Kidney (tissue), 22 donors: ENCODE measurements at places on chromosomes 5 and 9. TPM values are rescaled to one million over a fixed set of nuclear protein-coding genes. Genes with fewer than 3 reads are reported as not detected.

DNA sequence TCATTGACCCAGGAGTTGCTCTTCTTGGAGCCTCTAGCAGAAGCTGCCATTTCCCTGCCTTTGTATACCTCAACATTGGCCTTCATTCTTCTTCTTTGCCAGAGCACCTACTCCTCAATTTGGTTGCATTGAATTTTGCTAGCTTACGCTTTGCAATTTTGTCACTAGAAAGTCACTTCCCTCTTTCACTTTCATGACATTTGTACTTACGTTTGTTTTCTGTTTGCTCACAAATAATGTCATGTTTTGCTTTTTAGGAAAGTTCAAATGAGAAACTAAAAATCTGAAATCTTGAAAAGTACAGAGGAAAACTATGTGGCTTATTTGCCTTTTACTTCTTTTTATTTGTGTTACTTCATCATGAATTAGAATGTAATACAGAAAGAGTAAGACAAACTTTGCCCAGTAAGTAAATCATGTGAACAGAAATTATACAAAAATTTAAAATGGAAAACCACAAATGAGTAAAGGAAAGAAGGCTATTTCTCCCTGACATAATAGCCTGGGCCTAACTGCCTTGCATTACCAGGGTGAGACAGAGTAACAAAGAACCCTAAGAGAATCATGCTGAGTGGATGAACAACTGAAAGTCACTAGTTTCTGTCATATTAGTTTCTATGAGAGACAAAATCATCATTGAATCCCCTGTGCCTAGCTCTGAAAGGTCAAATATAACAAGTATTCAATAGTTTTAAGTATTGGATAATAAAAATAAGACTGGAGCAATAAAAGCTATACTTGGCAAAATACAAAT, 7.4 kb upstream of the IFNA1 start:
- no peak for DNase-seq

GRCh38 chr5:170444181-170444580, 55.0 kb upstream of the KCNMB1 start:
- no peak for DNase-seq

DNA sequence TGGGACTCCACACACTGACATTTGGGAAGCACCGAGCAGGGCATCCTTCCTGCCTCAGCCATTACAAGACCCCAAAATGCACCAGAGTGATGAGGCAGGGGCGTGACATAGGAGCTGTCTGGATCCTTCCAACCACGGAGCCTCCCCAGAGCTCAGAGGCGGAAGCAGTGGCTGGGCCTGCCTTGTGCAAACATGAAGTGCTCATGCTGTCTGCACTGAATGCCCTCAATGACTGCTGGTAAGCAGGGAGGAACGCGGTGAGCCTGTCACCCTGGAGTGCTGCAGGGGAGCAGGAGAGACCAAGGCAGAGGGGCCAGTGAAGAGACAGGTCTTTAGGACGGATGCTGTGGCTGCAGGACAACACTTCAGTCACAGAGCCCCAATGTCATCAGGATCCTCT, 60.2 kb upstream of the HRH2 start:
- no peak for DNase-seq

- DNase-seq, result no peak
Measured at GRCh38 chr5:32961059-32961415, 249.9 kb downstream of the NPR3 start.

DNA sequence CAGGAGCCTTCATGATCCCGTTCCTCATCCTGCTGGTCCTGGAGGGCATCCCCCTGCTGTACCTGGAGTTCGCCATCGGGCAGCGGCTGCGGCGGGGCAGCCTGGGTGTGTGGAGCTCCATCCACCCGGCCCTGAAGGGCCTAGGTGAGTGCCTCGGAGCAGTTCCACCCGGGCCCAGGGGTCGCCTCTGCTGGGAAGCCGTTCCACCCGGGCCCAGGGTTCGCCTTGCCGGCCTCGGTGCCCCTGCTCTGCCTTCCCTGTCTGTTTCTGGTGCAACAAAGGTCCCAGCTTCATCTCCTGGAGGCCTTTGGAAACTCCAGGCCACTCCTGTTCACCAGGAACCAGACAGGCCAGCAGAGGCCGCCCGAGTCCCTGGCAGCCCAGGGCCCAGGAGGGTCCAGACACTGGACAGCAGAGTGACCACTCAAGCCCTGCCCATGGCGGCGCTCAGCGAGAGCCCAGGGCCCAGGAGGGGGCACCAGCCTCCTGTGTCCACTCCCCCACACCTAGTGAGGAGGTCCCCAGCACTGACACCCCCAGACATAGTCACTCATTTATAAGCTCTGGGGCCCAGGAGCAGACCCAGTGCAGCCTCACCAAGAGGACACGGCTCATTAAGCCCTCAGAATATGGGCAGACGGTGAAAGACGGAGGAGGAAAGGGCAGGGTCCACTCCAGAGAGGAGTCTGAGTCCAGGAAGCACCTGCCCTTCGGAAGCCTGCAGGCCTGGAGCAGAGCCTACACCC, 7.5 kb downstream of the SLC6A19 start:
- peak; percentile 71 for DNase-seq

GRCh38 chr5:150778088-150778516, 455 bp upstream of the SMIM3 start:
- DNase-seq, result no peak

DNA sequence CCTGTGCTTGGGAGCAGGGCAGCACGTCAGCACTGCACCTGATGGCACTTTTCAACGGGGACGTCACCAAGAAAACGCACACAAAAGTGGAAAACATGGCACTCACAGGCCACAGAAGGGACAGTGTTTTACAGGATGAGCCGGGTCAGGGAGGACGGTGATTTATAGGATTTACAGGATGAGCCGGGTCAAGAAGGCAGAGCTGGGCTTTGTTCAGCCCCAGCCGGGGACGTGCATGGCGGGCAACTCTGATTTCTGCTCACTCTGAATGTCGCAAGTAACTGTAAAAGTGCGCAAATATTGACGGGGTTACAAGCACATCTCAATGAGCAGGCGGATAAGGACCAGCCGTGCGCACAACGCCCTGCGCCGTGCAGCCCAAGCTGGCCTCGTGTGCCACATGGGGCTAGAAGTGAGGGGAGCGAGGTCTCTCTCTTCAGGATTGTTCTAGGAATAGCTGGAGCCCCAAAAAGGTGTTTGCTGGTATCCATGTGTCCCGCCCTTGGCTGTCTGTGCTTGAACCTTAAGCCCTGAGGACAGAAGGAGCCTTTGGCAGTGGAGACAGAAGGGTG, 16.4 kb downstream of the SLC6A18 start:
- no peak for DNase-seq

DNA sequence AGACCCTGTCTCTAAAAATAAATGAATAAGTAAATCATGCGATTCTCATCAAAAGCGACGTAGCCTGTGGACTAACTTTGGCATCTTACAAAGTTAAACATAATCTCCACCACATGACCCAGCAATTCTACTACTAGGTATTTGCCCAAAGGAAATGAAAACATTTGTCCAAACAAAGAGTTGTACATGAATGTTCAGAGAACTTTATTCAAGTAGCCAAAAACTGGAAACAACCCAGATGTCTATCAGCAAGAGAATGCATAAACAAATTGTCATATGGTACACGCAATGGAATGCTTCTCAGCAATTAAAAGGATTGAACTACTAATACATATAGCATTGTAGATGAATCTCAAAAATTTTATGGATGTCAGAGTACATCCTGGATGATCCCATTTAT, 82.6 kb downstream of the ADRB2 start:
- no peak for DNase-seq

DNA sequence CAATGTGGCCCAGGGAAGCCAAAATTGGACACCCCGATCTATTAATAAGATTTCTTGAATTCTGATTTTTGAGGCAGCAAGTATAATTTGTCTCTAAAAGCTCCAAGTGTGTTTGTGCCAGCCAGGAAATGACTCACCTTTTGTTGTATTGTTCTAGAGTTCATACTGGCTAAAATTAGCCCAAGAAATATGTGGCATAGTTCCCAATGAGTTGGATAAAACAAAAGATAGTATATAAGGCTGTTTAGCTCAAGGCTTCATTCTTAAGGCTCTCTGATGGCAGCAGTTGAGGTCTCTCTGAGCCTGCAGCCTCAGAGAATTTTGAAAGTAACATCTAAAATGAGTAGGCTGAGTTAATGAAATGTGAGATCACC, 21.6 kb downstream of the HMGXB3 start:
- DNase-seq, result no peak

DNA sequence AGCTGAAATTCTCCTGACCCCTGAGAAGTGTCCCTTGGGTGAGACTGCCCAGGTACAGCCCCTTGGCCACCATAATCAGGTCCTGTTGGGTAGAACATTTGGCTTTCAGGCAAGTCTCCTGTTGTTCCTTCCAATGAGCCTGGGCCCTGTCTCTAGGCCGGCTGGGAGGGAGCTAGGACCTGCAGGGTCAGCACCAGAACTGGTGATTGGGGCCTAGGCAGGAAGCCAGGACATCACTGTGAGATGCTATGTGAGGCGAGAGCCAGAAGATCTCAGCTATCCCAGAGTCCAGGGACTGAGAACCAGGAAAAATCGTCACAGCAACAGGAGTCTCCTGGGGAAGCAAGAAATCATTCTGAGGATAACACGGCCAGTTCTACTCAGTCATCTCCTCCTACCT, 51.5 kb downstream of the PCDH1 start:
- no peak for DNase-seq

- DNase-seq, result peak; percentile 90
Measured at GRCh38 chr9:4662108-4662988, at the start of gene PLPP6. Gene PLPP6 (plus strand): TSS chr9:4662294. CDS start chr9:4662376, 82 bp downstream.

DNA sequence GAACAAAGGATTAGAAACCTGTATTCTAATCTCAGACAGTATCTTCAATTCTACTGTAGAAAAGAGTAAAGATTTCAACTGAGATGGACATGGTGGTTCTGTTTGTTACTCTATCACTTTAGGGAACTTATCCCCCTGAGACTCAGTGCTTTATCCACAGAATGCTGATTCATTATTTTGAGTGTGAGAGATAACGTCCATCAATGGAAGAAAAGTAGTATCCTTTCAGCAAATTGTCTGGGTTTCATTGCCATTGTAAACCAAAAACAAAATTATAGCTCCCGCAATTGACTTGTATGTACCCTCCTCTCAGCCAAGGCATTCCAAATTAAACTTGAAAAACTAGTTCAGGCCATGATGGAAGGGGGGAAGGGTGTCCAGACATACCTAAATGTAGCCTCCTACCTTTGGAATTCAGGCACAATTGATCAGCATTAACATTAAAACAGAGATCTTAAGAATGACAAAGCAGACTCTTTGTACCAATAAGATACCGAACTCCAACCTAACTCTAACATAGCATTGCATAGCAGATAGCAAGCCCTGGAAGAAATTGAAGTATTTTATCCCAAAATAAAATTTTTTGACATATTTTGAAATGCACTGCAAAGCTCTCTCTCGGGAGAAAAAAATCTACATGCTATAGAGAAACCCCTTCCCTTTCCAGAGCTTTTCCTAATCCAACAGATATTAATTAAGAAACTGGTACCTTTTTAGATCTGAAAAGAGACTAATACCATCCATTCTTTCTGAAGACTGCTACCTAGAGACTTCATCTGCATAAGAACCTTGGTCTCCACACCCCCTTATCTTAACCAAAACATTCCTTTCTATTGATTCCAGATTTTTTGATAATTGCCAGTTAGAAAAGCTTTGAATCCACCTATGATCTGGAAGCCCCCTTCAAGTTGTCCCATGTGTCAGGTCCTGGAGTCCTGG, 1055.7 kb downstream of the PTPRD start:
- no peak for DNase-seq

GRCh38 chr5:177094224-177095087, 7.7 kb downstream of the FGFR4 start:
- DNase-seq, result peak; percentile 71

DNA sequence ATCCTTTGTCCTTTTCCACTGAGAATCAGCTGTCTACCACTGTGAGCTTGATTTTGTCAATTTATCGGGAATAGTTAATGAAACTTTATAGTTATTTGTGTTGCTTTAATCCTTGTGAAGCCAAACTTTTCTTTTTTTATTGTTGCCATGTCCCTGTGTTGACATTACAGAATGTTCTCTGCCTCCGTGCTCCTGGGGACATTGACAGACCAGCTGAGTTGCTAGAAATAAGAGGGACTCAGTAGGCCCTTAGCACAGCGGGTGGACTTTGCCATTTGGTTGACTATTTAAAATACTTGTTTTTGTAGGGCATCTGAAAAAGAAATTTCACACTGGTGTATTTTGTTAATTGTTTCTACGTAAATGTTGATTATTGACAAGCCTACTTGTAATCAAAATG, 70.5 kb downstream of the IL31RA start:
- no peak for DNase-seq

GRCh38 chr5:150638488-150639376, 1.7 kb upstream of the SYNPO start:
- no peak for DNase-seq

GRCh38 chr5:71877511-71877910, 158.4 kb downstream of the CARTPT start:
- DNase-seq, result no peak

GRCh38 chr9:128259156-128259555, 16.7 kb downstream of the GOLGA2 start:
- DNase-seq, result no peak

DNA sequence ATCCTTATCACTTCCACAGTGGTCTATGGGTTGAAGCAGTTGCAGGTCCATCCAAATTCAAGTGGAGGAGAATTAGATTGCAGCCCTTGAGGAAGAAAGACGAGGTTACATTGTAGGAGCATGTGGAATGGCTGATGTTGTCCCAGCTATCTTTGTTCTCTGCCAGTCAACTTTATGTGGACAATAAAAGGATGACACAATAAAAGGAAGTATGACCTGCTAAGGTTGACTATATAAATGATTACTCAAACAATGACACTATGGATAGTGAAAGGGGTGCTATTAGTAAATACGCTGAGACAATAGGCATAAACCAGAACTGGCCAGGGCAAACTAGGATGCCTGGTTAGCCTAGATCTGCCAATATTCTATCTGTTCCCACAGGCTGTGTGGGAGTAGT, 12.8 kb upstream of the ZNF618 start:
- no peak for DNase-seq

- no peak for DNase-seq
Measured at GRCh38 chr9:123548741-123549545, 192.9 kb downstream of the CRB2 start.

DNA sequence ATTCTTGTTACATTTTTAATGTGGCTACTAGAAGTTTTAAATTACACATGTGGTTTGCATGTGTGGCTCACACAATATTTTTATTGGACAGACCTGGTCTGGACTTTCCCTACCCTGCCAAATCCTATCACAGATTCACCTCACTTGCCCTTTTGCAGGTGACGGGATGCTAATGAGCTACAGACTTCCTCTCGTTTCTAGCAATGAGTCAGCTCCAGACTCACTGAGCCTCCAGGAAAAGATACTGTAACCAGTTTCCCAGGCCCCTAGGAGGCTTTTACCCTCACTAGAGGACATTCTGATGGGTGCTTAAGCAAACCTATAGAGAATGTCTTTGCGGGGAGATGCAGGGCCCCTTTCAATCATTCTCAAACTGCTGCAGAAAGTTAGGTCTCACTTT, 135.4 kb downstream of the WDR41 start:
- DNase-seq, result no peak

- DNase-seq, result no peak
Measured at GRCh38 chr5:143755966-143756365, 56.0 kb upstream of the HMHB1 start.

Gene TEK
- total RNA-seq, result 32.6 TPM

Gene KIF4B
- not detected for total RNA-seq

Gene COL23A1
- 8.7 TPM for total RNA-seq

Gene IFNA13
- not detected for total RNA-seq

Gene MEGF10
- 0.25 TPM for total RNA-seq

Gene ZNF366
- 8.1 TPM for total RNA-seq

Gene PAEP
- total RNA-seq, result not detected

Gene FOXI1
- 5.1 TPM for total RNA-seq

Gene CAPSL
- 1.9 TPM for total RNA-seq

Gene PRDM9
- total RNA-seq, result not detected

Gene HARS2
- 27.6 TPM for total RNA-seq

Gene CCDC171
- 5.1 TPM for total RNA-seq

Gene SLC1A1
- 19.0 TPM for total RNA-seq

Gene BAG1
- 134 TPM for total RNA-seq

Gene MTREX
- total RNA-seq, result 69.7 TPM
